ENCODE measurements at places on chromosomes 7 and 10. TPM values are rescaled to one million over a fixed set of nuclear protein-coding genes. Genes with fewer than 3 reads are reported as not detected.
A peak's percentile ranks its signal among the peaks of the same experiment; 100 is the strongest.

The GIMAP4 gene
- total RNA-seq, result 44.8 TPM

The TMEM273 gene
- total RNA-seq, result 36.9 TPM

The GPR15LG gene
- total RNA-seq, result not detected

The CDK14 gene
- 93.1 TPM for total RNA-seq

The CHRM2 gene
- 50.3 TPM for total RNA-seq

The STK31 gene
- not detected for total RNA-seq

The INA gene
- total RNA-seq, result not detected

The CYP3A7 gene
- not detected for total RNA-seq

The DOCK4 gene
- 13.5 TPM for total RNA-seq

DNA sequence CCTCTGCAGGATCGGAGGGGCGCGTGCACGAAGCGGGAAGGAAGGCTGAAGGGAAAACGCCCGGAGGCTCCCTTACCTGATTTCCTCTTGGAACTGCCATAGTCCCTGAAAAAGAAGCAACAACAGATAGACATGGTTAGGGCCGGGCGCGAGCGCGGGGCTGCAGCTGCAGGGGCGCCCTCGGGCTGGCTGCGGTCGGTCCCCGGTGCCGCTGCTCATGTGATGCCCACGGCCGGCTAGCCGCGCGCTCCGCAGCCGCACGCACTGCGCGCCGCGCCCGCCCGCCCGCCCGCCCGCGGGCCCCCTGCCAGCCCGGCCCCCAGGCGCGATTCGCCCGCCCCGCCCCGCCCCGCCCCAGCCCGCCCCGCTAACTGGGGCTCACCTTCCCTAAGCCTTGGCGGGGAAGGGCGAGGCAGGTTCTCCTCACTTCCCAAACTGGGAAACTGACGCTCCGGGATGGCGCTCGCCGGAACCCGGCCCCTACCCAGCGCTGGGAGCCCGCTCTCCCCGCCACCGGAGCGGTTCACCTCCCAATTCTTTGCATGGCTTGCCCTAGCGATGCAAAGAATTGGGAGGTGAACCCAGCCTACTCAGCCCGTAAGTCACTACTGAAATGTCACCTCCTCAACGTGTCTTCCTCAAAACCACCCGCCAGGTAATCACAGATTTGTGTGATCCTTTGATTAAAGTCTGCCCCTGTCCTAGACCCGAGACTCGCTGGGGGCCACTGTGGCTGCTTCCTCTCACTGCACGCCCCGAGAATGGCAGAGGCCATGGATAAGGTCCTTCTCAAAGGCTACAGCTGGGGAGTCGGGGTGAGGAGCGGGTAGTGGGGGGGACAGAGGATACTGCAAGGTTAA, 162.2 kb downstream of the SH3PXD2A start:
- DNase-seq, result peak; percentile 58

- DNase-seq, result peak; percentile 75
Observed at GRCh38 chr10:22253580-22253882, 35.7 kb upstream of the EBLN1 start.

GRCh38 chr7:23852135-23852534, 142.1 kb downstream of the STK31 start:
- DNase-seq, result no peak

DNA sequence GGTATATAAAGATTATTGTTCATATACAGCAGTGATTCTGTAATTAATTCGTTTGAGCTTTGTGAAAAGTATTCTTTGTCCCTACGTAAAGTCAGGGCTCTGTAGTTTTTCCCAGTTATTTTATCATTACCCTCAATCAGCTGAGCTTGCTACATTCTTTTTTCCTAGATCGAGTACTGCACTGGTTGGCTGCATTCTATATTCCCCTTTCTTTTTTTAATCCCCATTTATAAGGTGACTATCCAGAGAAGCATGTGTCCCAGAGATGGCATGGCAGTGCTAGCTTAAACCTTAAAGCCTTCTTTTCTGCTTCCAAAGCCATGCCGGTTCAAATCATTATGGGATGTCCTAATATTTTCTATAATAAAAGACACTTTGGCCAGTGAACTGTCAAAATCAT, 230.1 kb upstream of the CELF2 start:
- DNase-seq, result no peak

GRCh38 chr7:100632951-100633717, 8.2 kb downstream of the TFR2 start:
- DNase-seq, result peak; percentile 80

- no peak for DNase-seq
Observed at GRCh38 chr7:129785685-129786514, 166.9 kb downstream of the UBE2H start.

DNA sequence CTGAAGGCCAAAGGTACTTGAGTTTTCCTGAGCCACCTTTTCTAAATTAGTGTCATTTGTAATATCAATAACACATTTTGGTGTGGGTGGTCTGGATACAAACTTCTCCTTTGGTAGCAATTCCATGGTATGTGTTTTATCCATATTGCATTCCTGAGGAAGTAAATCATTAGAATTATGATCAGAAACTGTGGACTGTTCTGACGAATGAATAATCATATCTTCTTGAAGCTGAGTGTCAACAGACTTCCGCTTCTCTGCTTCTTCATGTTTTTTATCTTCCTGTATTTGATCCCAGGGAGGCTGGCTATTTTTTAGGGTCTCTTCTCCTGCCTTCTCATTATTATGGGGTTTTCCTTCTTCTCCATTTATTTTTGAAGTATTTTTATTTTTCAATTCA, 81.4 kb downstream of the NRBF2 start:
- DNase-seq, result no peak

DNA sequence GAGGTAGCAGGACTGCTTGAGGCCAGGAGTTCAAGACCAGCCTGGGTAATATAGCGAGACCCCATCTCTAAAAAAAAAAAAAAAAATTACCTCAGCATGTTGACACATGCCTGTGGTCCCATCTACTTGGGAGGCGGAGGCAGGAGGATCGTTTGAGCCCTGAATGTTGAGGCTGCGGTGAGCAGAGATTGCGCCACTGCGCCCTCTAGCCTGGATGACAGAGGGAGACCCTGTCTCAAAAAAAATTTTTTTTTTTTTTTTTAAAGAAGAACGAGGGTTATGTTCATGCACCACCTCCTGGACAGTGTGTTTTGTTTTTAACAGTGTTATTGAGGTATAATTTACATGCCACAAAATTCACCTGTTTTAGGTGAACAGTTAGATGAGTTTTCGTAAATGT, 51.1 kb upstream of the SEPHS1 start:
- DNase-seq, result no peak

DNA sequence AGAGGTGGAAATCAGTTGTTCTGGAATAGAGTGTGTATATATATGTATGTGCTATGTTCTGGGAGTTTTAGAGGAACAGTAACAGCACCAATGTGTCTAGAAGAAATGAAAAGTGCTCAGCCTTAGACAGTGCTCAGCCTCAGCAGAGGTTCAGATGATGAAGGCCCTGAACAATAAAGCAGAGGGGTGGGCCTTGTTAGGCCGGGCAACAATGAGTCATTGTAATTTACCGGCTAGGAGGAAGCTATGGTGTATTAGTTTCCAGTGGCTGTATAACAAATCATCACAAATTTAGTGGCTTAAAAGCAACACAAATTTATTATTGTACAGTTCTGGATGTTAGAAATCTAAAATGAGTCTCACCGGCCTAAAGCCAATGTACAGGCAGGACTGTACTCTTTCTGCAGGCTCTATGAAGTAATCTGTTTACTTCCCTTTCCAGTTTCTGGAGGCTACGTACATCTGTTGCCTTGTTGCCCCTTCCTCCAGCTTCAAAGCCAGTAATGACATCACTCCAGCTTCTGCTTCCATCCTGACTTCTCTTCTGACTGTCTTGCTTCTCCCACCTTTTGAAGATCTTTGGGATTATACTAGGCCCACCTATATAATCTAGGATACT, 84.6 kb downstream of the CH25H start:
- no peak for DNase-seq

DNA sequence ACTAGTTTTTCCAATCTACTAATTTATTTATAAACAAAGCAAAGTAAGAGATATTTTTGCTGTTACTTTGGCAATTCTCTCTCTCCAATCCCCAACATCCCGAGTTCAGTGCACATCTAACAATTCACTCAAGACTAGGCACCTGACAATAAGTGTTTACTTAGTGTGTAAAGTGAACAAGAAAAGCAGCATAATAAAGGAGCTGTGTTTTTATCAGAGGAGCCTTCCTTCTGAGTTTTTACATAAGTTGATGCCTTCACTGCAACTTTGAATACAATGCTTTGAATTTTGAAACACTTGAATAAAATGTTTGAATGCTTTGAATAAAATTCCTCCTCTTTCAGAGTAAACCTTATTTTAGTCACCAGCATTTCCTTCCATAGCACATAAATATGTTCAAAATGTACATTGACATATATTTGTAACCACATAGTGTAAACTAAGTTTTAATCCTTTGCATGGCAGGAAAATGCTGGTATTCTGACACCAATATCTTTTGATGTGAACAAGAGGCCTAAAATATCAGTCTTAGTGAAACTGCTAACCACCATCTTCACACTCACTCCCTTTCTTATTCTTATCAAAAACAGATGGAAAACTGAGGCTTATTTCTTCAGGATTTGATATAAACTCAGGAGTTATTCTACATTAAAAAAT, 11.4 kb downstream of the PDK4 start:
- DNase-seq, result no peak

GRCh38 chr10:77090381-77091356, 546.9 kb downstream of the KCNMA1 start:
- no peak for DNase-seq

GRCh38 chr7:16171928-16172327, 249.4 kb downstream of the CRPPA start:
- DNase-seq, result no peak

- no peak for DNase-seq
Observed at GRCh38 chr7:12373580-12374263, 29.9 kb downstream of the VWDE start.

DNA sequence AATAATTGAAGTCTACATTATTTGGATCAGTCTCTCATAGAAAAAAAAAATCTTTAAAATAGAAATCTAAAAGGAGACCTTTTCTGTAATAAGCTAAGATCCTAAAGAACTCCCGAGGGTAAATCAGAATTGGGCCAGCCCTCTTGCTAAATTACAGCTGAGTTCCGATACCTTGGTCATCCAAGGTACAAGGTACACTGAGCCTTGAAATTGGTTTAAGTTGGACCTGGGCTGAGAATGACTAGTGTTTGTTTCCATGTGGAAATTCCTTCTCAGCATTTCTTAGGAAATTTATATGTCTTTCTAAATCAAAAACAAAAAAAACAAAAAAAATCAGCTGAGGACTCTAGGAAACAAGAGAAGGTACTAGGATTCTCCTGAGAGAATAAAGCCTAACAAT, 64.9 kb downstream of the DNMBP start:
- DNase-seq, result no peak

Data from right cardiac atrium (tissue), 5 donors.